GM18507 (cell line): ENCODE measurements at places on chromosomes 5 and 9.
A peak's percentile ranks its signal among the peaks of the same experiment; 100 is the strongest.

GRCh38 chr5:72487177-72487576 lies 20.0 kb downstream of the ZNF366 start:
- no peak for DNase-seq

GRCh38 chr9:135622415-135623020 lies 16.8 kb downstream of the GLT6D1 start:
- DNase-seq, result no peak

DNA sequence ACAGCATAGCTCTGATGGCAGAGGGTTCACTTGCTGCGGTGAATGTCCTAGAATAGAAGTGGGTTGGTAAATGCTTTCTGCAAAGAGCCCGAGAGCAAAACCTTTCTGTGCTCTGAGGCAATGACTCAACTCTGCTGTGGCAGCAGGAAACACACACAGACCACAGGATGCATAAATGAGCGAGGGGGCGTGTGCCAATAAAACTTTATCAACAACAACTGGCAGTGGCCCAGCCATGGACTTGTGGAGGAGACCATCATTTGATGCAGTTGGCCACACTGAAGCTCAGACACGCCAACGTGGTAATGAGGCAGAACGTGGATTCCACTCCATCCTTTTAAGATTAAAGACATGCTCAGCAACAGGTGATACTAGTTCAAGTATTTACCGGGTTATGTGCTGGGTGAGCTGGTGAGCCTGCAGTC lies 6.8 kb downstream of the MRPL36 start:
- peak; percentile 71 for DNase-seq

DNA sequence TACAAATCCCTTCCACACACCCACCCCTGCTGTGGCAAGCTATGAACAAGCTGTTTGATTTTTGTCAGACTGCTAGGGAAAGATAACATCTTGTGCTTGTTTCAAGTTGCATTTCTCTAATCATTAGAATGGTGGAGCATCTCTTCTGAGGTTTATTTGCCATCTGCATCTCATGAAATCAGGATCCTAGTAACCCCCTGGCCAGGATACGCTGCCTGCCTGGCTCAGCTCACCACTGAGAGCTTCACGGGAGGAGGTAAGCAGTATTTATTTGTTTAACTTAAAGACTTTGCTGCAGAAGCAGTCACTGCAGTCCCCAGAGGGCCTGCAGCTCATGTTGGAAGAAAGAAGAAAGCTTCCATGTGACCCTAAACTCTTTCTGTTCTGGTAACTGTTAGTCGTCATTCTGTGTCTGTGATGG lies 83.3 kb upstream of the CXCL14 start:
- DNase-seq, result no peak

DNA sequence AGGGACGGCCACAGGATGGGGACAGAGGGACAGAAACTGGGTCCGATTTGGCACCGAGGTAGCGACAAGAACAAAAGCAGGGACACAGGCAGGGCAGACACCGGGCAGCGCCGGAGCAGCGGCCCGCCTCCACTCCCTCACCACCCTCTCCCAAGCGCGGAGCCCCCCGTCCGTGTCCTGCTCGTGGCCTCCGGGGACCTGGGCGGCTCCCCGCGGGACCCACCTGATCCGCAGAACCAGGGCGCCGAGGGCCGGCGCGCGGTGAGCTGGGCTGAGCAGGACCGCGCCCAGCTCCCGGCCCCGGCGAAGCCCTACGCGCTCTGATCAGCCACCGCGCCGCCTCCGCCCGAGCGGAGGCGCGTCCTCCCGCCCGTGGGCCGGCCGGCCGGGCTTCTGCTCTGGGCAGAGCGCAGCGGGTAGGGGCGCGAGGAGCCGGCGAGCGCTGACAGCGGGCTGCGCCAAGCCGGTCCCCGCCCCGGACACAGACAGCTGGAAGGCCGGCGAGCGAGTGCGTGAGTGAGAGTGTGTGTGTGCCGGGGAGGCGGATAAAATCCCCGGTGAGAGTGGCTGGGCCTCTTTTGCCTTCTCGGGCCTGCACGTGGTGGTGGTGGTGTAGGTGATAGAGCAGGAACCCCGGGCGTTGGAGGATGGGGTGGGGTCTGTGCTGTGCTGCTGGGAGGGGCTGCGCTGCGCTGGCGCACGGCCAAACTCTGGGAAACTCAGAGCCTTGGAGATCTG lies at the start of gene GGTA1:
GGTA1 (minus strand) TSS at position 418 of the 738 bp plus-strand sequence. CDS start 31,922 bp downstream, outside the sequence.
- DNase-seq, result no peak
